IPS-NIHi11 (cell line): ENCODE measurements at places on chromosomes 1 and 21.

DNA sequence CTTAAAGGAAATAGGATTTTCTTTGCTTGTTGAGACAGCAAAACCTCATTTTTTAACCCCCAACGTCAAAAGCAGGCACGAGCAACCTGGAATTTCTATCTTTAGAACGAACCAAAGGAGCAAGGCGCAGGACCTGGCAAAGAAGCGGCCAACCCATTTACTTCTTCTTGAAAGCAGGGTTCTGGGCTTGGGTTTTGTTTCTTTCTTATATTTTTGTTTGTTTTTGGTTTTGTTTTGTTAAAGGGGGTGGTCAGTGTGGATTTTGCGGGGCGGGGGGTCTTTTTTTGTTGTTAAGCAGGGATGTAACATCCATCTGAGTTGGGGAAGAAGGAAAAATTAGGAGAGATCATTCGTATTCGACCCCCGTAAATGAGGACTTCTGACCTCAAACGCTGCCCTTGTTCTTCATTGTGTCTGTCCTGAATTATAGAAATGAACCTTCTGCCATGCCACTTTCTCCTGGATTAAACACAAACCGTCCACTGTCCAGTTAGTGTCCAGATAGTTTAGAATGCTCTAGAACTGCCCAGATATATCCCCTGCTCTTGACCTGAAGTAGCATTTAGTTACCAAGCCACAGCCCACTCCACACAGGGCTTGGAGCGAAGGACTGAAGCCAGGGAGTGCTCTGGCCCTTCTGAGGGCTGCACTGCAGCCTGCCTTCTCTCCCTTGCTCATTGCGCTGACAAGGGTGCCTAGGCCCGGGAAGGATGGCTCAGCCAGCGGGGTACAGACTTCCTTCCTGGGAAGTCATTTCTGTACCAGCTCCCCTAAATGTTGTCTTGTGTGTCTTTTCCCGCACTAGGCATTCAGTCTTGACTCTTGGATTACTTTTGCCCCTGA lies 909 bp upstream of the APP start:
- peak; percentile 32 for DNase-seq

DNA sequence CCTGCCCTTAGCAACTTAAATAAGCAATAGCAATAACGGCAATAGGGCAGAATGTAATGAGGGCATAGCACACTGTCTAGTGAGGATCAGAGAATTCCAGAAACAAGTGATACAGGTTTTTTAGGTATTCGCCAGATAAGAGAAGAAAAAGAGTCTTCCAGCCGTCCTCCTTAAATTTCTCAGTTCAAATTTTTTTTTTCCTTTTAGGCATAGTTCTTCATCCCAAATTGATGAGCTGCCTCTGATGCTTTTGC lies 1.8 kb downstream of the PIGV start:
- no peak for DNase-seq

- peak; percentile 11 for DNase-seq
These were observed 10.1 kb downstream of the DIPK1A start for GRCh38 chr1:92951141-92951582.

DNA sequence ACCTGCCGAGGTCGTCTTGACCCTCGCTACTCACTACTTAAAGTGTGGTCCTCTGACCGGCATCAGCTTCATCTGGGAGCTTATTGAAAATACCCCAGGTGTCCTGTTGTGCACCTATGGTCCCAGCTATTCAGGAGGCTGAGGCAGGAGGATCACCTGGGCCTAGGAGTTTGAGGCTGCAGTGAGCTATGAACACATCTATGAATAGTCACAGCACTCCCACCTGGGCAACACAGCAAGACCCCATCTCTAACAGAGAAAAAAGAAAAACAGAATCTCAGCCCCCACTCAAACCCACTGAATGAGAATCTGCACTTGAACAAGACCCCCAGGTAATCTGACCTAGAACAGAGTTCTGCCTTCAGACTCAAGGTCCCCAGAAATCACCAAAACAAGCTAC lies 8.7 kb upstream of the OLIG1 start:
- DNase-seq, result no peak

DNA sequence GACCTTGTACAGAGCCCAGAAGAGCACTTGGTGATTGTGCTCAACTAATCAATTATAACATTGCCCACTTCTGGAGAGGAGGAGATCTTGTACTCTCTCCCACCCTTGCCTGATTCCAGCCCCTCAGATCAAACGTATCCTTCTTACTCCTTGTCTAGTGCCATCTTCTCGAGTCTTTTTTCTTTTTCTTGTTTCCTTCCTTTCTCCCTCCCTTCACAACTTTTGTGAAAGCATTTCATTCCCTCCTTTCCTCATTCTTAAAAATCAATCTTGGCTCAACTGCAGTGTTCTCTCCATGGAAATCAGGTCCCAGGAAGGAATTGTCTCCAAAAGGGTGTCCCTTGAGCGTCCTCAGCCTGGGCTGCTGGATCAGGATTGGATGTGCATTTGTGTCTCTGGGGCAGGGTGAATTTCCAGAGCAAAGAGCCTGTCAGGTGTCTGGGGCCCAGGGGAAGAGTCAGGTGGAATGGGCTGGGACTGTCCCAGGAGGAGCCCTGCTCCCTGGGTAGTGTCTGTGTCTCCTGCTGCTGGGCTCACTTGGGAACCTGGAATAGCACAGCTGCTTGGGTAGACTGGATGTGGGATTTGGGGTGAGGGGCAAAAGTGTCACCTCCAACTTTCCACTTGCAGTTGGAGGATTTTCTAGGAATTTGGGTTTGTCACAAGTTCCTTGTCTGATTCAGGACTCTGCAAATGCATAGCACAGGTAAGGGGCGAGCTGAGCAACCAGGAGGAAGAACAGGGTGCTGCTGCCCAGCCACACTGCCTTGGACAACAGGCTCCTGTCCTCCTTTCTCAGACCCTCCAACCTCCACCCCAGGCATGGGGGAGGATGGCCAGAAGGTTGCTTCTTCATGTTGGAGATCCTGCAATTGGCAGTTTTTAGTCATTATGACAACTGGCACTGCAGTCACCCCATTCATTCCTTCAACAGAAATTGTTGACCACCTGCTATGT lies 3.3 kb downstream of the SOX13 start:
- DNase-seq, result no peak

GRCh38 chr1:180291004-180291403 lies 60.9 kb downstream of the LHX4 start:
- DNase-seq, result no peak

DNA sequence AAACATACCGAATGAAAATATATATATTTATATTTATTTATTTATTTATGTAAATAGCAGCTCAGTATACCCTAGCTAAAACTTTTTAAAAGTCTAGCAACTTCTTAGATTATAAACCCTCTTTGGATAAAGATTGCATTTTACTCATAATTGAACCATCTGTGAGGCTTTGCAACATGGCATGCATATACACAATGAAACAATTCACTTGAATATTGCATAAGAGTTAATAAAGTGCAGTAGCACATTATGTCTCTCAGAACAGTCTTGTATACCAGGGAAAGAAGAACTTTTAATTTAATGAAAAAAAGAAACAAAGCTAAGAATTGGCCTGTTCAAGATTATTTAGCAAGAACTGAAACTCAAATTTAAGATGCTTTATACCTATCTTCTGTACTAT lies 1363.9 kb upstream of the ADGRL2 start:
- DNase-seq, result no peak

GRCh38 chr1:233448109-233448689 lies 120.7 kb downstream of the MAP3K21 start:
- no peak for DNase-seq

DNA sequence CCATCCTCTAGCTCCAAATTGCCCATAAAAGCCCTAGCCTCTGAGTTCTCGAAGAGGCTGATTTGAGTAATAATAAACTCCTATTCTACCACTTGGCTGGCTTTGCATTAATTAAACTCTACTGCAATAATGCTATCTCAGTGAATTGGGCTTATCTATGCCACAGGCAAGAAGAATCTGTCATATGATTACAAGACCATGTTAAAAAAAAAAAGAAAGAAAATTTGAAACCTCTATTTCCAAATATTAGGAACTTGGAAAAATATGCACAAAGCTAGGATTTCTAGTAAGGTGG lies 27.6 kb upstream of the SGIP1 start:
- no peak for DNase-seq

GRCh38 chr1:247895163-247895637 lies at the start of gene OR2W3:
TSS of gene OR2W3 (plus strand) at chr1:247895587. CDS start at chr1:247895587, 0 bp downstream.
- DNase-seq, result no peak

GRCh38 chr1:196317535-196318522 lies 290.4 kb downstream of the KCNT2 start:
- DNase-seq, result peak; percentile 28

- peak; percentile 10 for DNase-seq
These were observed 295.4 kb downstream of the CTH start for GRCh38 chr1:70706381-70707037.

GRCh38 chr1:191151321-191151807 lies 673.7 kb upstream of the BRINP3 start:
- no peak for DNase-seq

GRCh38 chr1:195113471-195113870 lies 1494.8 kb downstream of the KCNT2 start:
- DNase-seq, result peak; percentile 10

- DNase-seq, result no peak
These were observed 6.5 kb downstream of the RRP1B start for GRCh38 chr21:43665879-43666278.

DNA sequence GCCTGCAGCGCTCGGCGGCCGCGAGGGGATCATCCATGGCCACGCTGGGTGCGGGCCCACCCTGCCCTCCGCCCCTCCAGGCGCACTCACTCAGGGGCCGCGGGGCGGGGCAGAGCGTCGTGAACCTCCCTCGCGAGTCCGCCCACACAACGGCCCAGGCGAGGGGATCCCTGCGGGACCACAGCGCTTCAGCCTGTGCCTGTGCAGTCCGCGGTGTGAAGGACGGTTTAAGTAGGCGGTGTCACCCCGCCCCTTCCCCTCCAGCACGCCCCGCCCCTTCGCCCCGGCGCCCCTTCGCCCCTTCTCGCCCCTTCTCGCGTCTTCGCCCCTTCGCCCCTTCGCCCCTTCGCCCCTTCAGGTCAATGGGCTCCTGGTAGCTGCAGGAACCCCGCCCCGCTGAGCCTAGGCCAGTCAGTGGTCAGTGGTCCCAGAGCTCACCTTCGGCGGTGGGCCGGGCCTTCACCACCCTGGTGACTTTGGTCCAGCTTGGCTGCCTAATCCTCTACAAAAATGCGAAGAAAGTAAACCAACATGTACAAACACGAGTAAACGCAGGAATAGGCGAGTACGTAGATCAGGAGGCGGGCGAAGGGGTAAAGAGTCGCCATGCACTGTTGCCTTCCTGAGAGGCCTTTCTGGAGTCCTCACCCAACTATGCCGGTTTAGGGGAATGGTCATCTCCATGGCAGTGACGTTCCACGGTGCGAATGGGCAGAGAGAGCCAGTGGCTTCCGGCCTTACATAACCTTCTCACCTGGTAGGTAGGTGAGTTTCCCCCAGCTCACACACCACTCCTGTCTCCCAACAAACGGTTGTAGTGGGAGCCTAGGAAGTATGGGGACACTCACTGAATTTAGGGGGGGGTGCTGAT lies 19.6 kb upstream of the DMRTB1 start:
- no peak for DNase-seq

DNA sequence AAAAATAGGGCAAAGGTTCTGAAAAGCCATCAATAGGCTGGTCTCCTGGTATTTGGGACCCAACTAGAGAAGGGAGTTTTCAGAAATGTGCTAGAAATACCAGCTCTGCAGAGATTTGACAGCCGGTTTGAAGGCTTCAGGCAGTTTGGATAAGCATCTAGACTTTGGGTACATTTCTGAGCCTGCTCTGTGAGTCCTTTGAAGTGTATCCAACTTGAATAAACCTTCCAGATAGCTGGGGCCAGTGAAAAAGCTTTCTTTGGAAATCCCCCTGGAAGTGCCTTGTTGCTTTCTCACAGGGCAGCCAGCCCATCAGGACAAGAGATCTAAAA lies 6.4 kb upstream of the PEF1 start:
- no peak for DNase-seq

GRCh38 chr1:108695535-108695934 lies 3.4 kb downstream of the PRPF38B start:
- DNase-seq, result no peak

GRCh38 chr1:228487336-228488124 lies at the start of gene RNF187:
TSS of gene RNF187 (plus strand) at chr1:228487382.
- DNase-seq, result peak; percentile 98

DNA sequence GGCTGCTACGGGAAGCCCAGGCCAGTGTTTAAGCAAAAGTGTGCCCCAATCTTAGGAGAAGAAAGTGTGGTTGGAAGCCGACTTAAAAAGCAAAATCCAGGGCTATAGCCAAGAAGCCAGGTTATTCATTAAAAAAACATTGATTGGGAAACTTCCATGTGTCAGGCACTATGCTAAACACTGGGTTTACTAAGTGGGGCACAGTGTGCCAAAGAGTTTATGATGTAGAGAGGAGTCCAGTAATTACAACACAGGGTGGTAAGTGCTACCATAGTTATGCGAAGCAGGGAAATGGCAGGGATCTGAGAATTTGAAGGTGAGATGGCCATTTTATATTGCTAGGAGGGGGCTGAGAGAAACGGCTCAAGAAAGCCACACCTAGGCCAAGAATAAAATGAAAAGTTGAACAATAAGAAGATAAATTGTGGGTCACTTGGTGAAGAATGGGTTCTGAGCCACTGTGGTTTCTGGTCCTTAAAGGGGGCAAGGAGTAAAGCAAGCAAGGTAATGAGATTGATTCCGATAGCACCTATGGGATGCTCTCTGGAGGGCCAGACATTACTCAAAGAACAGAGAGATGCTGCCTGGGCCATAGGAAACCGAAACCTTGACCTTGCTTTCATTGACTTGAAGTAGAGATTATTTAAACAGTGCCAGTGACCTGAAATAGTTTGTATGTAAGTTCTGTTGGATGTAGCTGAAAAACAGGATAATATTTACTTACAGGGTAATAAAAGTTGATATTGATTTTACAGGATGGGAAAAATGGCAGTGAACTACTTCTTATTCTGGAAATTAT lies 177.8 kb downstream of the GIPC2 start:
- no peak for DNase-seq

- no peak for DNase-seq
These were observed 80.9 kb upstream of the BACH1 start for GRCh38 chr21:29217818-29218291.

GRCh38 chr1:38817267-38818174 lies 42.1 kb downstream of the RRAGC start:
- no peak for DNase-seq

DNA sequence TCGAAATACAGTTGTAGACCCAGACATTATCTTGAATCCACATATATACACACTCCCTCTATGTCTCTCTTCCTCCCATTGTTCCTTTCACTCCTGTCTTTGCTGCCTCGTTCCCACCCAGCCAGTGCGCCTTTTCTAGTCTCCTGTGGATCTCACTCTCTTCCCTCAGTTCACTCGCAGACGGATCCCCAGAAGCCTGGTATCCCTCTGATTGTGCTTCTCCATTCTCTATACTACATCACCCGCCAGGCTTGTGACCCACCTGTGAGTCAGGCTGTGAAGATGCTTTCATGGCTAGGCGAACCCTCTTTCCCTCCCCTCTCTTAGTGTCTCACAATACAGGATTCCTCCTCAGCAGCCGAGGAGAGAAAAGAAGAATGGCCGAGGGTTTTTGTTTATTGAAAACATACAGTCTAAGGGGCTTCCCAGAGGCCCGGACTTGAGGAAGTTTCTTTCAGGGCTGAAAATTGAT lies 1.5 kb downstream of the HCN3 start:
- DNase-seq, result no peak

GRCh38 chr1:243850202-243850451 lies at the start of gene AKT3:
TSS of gene AKT3 (minus strand) at chr1:243850243. CDS start at chr1:243843170, 7,073 bp downstream.
- peak; percentile 71 for DNase-seq

- DNase-seq, result no peak
These were observed 45.4 kb downstream of the KCND3 start for GRCh38 chr1:111943846-111944749.
